ENCODE measurements at places on chromosomes 5 and 9.

DNA sequence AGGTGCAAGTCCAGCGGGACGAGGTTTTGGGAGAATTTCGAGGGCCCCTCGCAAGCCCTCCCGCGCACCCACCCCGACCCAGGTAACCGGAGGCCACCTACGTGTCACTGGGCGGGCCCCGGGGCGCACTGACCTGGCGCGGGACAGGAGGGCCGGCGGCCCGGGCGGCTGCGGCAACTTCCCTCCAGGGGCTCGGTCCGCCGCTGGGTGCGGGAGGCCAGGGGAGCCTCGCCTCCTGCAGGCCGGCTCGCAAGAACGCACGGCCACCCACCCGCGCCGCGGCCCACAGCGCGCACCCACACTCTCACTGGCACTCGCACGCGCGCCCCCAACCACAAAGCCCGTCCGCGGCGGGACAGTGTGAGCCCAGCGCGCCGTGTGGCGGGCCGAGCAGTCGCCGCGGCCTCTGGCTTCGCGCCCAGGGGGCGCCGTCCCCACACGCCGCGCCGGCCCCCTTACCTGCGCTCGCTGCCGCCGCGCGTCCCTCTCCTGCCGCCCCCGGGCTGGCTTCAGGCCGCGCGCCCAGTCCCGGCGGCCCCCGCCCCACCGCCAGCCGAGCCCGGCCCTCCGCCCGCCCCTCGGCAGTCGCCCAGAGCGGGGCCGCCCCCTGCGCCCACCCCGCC, 451 bp downstream of the LPAR1 start:
- no peak for DNase-seq

DNA sequence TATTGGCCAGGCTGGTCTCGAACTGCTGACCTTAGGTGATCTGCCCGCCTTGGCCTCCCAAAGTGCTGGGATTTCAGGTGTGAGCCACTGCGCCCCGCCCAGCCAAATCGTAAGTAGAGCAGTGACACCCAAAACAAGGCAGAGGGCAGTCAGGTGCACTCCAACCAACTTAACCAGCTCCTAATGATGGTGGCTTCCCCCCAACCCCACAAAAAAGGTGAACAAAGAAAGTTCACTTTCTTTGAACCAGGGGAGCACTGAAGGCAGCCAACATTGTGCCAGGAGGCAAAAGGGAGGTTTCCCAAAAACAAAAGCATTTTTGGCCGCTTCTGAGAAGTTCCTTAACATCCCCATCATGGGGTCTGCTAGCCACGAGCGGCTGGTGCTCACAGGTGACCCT, 9.6 kb downstream of the GMCL2 start:
- no peak for DNase-seq

DNA sequence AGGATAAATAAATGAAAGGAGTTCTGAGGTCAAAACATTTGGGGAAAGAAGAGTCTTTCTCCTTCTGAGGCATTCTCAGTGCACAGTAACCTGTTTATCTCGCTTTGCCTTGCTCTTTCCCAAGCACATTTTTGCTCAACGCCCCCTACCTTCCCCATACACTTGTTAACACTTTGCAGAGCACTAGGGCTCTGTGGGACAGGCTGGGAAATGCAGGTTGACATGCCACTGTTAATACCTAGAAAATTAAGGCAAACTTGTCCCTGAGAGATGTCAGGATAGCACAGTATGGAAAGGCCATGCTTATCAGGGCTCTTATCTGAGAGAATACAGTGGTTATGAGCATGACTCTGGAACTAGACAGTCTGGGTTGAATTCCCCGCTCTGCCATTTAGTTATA, 152.0 kb downstream of the DOCK8 start:
- no peak for DNase-seq

DNA sequence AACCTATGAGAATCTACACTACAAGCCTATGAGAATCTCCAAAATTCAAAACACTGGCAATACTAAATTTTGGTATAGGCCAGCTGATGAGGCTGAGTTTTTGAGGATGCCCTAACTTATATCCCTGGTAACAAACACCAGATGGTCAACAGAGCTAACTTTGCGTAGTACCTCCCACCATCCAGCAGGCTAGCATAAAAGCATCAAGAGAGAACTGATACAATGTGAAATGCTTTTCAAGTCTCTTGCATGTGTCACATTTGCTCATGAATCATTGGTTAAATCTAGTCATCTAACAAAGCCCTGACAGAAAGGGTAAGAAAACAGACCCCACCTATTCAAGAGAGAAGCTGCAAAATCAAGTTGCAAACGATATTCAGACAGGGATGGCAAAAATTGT, 1609.7 kb upstream of the CDH9 start:
- DNase-seq, result no peak

GRCh38 chr5:131252824-131253171, 11.1 kb upstream of the CDC42SE2 start:
- no peak for DNase-seq

GRCh38 chr9:2727966-2728613, 10.8 kb downstream of the KCNV2 start:
- DNase-seq, result peak; percentile 32

DNA sequence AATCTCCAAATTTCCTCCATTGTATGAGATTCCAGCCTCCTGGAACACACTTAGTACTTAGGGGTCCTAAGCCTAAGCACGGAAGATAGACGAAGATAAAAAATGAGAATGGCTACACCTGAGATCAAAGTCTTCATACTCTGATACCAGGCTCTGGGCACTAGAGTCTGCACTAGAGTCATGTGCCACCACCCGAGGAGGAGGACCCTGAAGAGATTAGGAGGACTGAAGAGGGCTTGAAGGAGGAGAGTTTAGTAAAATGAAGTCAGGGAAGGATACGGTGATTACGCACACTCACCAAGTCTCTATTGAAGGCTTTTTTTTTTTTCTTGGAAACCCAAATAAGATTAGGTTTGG, 573 bp upstream of the SPATA24 start:
- DNase-seq, result no peak

DNA sequence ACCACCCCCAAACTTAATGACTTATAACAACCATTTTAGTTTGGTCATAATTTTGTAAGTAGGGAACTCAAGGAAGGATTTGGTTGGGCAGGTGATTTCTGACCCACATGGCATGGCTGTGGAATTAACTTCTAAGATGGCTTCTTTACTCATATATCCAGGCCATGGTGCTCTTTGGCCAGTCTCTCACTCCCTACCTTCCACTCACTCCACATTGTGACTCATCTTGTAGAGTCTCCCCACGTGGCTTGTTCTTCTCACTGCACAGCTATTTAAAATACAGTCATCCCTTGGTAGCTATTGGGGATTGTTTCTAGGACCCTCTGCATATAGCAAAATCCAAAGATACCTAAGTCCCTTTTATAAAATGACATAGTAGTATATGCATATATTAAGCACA, 76.6 kb upstream of the MAST4 start:
- DNase-seq, result no peak

- no peak for DNase-seq
Measured at GRCh38 chr5:125848751-125849150, 574.5 kb upstream of the GRAMD2B start.

- DNase-seq, result peak; percentile 88
Measured at GRCh38 chr9:35847792-35848572, 19.0 kb downstream of the TMEM8B start.

DNA sequence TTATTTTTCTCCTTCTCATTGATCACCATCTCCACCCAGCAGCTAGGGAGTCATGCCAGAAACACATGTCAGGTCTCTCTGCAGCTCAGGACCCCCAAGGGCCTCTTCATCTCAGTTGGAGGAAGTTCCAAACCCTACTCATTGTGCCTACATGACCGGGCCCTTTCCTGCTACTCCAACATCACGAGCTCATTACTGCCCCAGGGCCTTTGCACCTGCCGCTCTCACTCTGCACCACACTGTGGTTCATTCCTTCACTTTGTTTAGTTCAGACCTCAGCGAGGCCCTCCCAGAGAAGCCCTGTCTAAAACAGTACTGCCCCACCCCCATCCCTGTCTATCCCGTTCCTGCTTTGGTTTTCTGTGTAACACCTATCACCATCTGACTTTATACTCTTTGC, 22.1 kb upstream of the AKNA start:
- no peak for DNase-seq

- DNase-seq, result no peak
Measured at GRCh38 chr9:127344368-127345000, 52.5 kb upstream of the SLC2A8 start.
